ENCODE measurements at places on chromosomes 3 and 15.
A peak's percentile ranks its signal among the peaks of the same experiment; 100 is the strongest.

GRCh38 chr3:35772381-35773015, 133.2 kb downstream of the ARPP21 start:
- no peak for DNase-seq

DNA sequence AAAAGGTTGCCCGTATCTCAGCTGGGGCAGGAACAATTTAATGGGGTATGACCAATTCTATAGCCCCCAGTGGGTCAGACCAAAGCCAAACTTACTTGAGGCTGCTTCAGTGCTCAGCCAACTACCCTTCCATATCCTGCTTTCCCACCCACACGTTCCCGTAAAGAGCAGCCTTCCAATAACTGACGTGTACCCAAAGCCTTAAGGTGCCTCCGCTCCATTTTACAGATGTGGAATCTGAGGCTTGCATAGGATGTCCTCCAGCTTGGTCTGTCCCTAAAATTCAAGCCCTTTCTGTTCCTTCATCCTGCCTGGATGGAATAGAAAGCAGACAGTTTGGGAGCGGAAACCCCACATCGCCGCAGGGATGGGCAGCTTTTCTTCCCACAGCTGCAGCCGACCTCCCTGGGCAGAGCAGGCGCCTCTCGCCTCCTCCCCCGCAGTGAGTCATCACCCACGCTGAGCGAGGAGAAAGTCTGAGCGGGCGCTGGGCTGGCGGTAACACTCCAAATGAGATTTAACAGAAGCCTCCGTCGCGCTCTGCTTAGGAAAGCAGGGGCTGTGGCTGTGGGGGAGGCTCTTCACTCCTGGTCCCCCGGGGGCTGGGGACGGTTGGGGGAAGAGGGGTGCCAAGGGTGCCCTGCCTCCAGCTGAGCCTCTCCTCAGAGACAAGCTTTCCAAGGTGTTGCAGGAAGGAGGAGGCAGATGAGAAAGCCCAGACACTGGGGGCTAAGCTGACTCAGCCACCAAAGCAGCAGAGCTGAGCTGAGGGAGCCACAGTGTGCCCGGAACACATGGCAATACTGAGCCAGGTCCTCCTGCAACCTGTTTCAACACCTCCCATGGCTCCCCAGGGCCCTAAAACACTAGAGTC, 57.8 kb upstream of the HRH1 start:
- peak; percentile 90 for DNase-seq

GRCh38 chr3:182400838-182401237, 392.5 kb upstream of the ATP11B start:
- no peak for DNase-seq

DNA sequence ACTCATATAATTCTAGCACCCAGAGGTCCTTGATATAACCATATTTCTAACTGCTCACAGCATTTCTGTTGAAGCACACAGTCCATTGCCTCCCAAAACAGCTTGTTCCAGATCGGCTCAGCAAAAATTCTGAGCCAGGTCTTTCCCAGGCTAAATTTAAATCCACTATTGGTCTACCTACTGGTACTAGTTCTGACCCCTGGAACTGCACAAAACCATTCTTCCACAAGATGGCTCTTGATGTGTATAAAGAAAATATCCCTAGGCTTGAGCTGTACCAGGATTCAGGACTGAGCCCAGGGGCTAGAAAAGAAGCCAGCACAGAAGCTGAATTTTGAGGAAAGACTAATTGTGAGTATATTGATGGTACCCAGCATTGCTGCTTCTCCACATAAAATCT, 75.4 kb upstream of the ABHD17C start:
- DNase-seq: no peak

- DNase-seq: no peak
These were observed 557.5 kb upstream of the GOLIM4 start for GRCh38 chr3:168653255-168653654.

DNA sequence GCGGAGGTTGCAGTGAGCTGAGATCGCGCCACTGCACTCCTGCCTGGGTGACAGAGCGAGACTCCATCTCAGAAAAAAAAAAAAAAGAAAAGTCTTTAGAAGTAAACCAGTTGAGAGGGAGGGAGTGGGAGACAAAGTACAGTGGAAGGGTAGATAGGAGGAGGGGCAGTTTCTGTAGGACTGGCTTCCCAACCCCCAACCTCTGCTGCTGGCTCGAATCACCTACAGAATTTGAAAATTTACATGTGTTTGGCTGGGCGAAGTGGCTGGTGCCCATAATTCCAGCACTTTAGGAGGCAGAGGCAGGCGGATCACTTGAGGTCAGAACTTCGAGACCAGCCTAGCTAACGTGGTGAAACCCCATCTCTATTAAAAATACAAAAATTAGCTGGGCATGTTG, 24.1 kb upstream of the SEMA4B start:
- no peak for DNase-seq

DNA sequence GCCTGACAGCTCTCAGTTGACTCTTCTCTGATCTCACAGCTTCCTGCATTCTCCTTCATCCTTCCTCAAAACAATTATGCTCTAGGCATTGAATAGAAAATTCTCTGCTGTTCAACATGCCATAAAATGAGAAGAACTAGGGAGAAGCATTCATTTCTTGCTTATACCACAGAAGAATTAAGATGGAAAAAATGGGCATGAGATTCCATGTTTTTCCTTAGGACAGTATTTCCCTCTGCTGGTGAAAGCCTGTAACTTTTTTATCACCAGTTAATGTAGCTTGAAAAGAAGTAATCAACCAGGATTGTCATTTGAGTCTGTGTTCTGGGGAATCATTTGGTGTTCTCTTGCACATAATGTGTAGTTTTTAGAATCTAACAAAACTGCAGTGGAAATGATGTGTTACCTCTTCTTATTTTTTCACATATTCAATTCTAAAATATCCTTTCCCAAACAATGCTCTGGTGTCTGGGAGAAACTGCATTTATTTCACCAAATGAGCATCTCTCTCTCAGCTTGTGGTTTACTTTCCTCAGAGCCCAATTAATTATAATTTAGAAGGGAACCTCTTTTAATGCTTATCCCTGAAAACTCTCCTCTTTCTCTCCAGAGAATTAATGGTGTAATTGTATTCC, 92.8 kb upstream of the DCBLD2 start:
- no peak for DNase-seq

DNA sequence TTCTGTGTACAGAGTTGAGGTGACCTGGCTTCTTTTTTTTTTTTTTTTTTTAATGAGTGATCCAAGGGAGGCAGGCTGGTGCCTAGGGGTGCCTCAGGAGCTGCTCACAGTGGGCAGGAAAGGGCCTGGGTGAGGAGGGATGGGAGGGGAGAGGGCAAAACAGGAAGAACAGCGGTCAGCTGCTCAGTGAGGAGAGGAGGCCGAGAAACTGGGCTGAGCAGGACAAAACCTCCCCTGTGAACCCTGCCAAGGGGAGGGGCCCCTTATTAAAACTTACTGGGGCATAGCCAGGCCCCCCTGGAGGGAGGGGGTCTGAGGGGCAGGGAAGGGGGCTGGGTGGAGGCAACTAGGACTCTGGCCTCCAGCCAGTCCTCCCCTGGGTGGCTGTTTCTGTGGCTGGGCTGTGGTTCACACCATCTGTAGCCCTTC, 3.5 kb downstream of the PLEKHO2 start:
- DNase-seq: no peak

GRCh38 chr15:87591582-87591981, 665.0 kb downstream of the NTRK3 start:
- no peak for DNase-seq

GRCh38 chr3:87036671-87037070, 45.7 kb upstream of the VGLL3 start:
- DNase-seq: no peak

DNA sequence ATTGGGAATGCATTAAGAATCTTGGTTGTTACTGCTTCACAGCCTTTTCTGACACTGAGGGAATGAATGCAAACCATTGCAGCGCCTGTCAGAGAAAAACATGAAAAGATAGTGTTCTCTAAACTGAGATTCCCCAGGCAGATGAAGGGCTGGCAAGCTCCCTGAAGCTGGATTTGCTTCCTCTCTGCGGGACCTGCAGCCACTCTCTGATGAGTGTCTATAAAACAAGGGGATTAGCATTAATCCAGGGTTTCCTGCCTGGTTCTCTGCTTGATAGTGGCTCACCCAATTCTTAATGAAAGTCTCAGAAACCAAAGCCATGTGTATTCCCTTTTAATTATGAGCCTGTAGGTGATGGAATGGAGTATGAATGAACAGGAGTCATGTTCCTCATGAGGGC, 344.3 kb upstream of the UMPS start:
- DNase-seq: no peak

GRCh38 chr3:104717828-104718196, 648.9 kb upstream of the ALCAM start:
- DNase-seq: no peak

- no peak for DNase-seq
These were observed 418.1 kb downstream of the EPHA6 start for GRCh38 chr3:97232393-97233034.

GRCh38 chr3:68088636-68089035, 434.2 kb upstream of the SUCLG2 start:
- DNase-seq: no peak

DNA sequence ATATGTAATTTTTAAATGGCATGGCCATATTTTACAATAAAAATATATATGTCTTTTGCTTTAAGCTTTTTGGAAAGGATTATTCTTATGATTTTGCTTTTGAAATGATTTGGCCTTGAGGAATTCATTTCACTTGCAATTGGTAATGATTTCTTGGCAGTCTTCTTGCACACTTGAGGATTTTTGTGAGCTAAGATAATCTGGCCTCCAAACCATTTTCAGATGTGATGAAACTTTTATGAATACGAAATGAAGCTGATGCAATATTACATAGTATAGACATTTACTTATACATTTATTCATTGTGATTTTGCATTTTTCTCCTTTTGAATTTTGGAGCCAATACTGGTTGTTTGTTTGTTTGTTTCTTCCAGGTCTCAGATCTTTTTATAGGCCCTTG, 6.4 kb upstream of the SH2D7 start:
- no peak for DNase-seq

DNA sequence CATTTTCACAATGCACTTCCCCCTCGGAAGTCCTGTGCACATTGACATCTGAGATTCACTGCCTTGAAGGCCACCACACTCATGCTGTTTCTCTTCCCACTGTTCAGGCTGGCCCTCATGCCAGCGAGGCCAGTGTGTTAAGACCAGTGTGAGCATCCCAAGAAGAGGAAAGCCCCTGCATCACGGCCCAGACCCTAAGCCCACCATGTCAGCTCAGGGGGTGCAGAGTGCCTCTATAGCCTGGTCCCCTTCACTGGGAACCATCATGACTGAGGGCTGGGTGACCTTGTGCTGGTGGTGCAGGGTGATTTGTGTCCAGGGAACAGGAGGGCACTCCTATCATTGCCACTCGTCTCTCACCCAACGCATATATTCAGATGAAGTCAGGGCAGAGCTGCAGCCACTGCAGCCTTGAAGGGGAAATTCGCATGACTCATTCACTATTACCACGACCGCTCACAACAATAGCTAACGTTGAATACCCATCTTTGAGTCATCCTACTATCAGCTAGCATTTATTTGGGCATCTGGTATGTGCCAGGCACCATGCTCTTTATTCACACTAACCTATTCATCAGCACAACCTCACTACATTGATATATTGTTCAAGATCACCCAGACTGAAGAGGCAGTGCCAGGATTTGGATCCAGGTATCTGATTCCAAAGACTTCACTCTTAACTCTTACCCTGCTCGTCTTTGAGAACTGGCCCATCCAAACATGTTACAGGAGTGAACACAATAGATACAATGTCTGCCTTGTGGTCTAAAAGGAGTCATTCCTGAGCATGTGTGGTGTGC, 58.8 kb upstream of the SLC6A11 start:
- peak; percentile 25 for DNase-seq

GRCh38 chr3:172536993-172537419, 13.8 kb upstream of the TNFSF10 start:
- DNase-seq: peak; percentile 12

DNA sequence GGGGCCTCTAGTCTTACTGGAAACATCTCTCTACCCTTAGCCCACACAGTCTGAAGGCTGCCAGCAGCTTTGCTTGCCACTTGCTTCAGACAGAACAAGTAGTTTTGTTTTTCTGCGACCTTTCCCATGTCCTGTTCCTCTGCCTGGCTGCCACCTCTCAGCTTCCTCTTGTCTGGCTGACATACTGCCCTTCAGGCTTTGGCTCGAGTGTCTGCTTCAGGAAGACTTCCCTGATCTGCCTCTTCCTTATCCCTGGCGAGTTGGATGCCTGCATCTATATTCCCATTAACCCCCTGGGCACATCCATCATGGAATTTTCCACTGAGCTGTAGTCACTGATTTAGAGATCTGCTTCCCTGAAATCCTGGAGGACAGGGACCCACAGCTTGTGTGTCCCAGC, 25.1 kb upstream of the CPNE9 start:
- DNase-seq: no peak

GRCh38 chr3:104628185-104628789, 738.4 kb upstream of the ALCAM start:
- no peak for DNase-seq

- no peak for DNase-seq
These were observed 10.1 kb downstream of the TOP2B start for GRCh38 chr3:25654576-25654975.

DNA sequence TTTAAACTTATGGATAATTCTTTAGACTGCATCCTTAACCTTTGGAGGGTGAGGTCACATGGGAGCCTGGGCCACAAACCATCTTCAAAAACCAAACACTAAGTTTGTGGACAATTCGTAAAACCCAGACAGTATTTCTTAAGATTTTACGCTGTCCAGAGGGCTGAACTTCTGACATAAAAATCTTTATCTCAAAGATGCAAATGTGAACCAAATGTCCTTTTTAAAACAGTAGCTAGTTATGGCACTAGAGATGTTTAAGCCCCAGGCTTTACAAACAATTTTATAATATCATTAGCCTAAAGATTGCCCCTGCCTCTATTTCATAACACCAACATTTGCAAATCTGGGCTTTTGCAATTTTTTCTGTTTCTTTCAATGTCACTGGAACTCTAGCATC, 287.2 kb downstream of the SATB1 start:
- DNase-seq: no peak

- no peak for DNase-seq
These were observed 7.9 kb upstream of the PDE8A start for GRCh38 chr15:84973492-84974460.

GRCh38 chr15:48842501-48842900, 31.6 kb upstream of the CEP152 start:
- DNase-seq: no peak

GRCh38 chr3:196737655-196738054, 2.0 kb upstream of the PAK2 start:
- no peak for DNase-seq

DNA sequence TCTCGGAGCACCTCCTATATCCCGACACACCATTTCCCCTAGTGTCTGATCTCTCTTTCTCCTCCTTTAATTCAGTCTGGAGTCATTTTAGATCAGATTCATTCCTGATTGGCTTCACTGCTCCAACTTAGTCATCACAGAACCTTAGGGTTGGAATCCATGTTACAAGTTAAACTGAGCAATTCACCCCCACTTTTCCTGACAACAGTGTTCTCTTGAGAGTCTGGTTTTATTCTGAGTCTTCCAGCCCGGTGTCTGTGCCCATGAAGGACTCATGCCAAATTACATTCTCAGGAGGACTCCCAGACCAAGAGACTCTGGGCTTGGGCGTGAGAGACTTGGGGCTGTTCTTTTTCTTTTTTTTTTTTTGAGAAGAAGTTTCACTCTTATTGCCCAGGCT, 57.5 kb downstream of the LPP start:
- no peak for DNase-seq
